Activated T-cell treated with anti-CD3 and anti-CD28 coated beads for 48 hours (primary cell): ENCODE measurements at places on chromosomes 6 and 20.

GRCh38 chr20:8795404-8795803, 273.5 kb upstream of the PLCB4 start:
- no peak for DNase-seq

GRCh38 chr6:37005827-37006567, 542 bp downstream of the FGD2 start:
- DNase-seq = no peak

DNA sequence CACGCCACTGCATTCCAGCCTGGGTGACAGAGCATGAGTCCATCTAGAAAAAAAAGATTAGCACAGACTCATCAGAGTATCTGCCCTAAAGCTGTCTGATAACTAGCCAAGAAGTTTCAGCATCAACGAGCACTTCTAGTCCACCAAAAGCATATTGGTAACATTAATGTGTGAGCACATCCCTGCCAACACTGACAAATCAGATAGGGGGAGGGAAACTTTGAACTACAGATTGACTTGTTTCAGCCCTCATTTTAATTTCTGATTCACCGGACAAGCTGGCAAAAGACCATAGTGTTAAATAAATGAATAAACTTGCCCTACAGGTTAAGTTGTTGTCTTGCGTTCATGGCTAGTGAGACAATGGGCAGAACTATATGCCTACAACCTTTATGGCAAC, 7.7 kb upstream of the SEC63 start:
- no peak for DNase-seq

GRCh38 chr6:118715376-118715775, 64.0 kb upstream of the CEP85L start:
- no peak for DNase-seq

GRCh38 chr20:56440346-56441007, 27.9 kb upstream of the RTF2 start:
- DNase-seq = peak; percentile 42

DNA sequence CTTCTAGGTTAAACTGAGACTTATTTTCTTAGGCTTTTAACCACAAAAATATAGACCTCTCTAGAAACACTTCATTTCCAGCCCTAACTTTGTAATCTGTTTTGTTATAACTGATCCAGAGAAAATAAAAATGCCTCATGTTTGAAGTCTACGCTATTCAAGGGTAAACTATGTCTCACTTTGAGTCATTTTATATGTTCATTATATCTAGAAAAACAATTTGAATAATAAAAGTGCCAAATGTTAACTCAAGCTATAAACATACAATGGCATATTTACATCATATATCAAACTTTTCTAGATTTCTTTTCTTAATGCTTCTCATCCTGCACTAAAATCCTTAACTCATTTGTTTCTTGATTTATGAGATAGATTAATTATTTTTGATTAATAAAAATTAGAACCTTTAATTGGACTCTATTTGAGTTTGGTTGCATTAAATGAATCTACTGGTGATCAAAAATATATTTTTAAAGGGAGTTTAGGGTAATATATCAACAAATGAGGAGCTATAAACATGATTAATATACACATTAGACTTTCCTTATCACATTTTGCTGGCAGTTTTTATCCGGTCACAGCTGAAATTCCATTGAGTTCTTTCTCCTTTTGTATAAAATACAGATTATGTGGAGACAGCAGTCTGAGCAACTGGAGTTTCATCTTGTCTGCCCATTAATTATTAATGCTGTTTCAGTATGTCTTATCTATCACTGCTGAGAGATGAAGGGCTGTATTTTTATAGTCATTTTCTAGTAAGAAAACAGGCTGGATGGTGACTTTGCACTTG, 246.5 kb downstream of the TBX18 start:
- DNase-seq = no peak

DNA sequence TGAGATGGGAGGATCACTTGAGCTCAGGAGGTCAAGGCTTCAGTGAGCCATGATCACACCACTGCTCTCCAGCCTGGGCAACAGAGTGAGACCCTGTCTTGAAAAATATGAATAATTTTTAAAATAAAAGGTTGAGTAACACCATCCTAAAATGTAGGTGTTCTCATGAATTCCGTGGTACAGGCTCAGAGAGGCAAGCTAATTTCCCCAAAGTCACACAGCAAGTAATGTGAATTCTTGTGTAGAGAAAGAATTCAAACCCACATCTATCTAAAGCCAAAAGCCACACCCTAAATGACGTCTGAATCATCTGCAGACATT, 80.5 kb downstream of the ZNF217 start:
- no peak for DNase-seq

GRCh38 chr20:59205044-59205443, 41.4 kb downstream of the ZNF831 start:
- no peak for DNase-seq

DNA sequence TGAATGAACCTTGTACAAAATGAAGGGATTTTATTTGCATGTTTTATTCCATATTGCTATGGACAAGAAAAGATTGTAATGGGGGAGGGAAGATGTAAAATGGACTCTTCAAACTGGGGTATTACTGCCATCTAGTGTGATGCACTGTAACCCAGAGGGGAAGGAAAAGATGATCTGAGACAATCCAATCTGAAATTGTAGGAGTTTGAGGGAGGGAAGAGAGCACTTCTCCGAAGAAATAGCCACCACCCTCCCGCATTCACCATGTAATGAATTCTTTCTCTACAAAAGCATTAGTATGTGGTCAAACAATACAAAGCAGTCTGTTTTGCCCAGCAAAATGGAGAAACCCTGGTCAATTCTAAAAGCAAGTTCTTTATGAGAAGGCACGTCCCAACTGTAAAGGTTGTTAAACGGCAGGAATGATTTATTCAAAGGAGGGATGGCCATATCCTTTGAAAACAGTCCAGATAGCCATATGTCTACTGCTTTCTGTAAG, 679.5 kb upstream of the NRSN1 start:
- DNase-seq = no peak
